ENCODE measurements at places on chromosomes 6 and 20.
A peak's percentile ranks its signal among the peaks of the same experiment; 100 is the strongest.

DNA sequence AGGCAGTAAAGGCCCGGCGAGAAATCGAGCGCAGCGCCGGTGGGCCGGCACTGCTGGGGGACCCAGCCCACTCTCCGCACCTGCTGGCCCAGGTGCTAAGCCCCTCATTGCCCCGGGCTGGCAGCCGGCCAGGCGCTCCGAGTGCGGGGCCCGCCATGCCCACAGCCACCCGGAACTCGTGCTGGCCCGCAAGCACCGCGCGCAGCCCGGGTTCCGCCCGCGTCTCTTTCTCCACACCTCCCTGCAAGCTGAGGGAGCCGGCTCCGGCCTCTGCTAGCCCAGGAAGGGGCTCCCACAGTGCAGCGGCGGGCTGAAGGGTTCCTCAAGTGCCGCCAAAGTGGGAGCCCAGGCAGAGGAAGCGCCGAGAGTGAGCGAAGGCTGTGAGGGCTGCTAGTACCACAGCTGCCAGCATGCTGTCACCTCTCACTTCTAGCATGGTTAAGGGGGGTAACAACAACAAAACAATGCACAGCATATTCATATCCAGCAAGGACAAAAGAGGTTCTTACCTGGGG, 11.3 kb upstream of the GMPR start:
- peak; percentile 47 for DNase-seq

- DNase-seq = no peak
These were observed 42.5 kb upstream of the NKX2-2 start for GRCh38 chr20:21556398-21556797.

DNA sequence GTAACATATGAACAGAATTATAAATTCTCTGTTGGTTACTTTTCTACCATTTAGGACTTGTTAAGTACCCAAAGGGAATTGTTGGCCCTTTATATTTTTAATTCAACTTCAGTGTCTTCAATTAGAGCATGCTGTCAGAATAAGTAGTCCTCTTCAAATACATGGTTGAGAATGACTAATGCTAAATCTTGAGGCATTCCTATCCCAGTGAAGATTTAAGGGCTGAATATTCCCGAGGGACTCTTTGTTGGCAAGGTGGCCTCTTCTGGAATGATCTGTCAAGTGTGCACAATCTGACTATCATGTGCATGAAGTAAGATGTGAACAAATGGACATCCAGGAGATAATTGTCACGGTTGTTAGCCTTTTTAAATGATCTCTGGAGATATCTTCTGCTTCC, 421.7 kb downstream of the BMP2 start:
- DNase-seq = peak; percentile 18

- no peak for DNase-seq
These were observed 326.5 kb upstream of the RUNX2 start for GRCh38 chr6:45001663-45002062.

DNA sequence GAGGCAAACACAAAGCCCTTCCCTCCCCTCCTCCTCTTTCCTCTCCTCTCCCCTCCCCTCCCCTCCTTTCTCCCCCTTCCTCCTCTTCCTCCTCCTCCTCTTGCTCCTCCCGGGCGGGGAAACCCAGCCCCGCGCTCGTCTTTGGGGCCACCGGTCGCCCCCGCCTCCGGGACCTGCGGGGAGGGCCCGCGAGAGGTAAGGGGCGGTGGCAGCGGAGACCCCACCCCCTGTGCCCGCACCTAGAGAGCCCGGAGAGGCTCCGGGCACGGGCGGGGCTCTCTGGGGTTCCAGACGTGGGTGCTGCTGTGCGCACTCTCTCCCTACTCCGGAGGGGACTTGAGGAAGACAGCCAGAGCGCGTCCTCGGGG, at the start of gene RIN2:
RIN2 (plus strand) TSS at position 126 of the 368 bp plus-strand sequence. CDS start 131,344 bp downstream, outside the sequence.
- no peak for DNase-seq

- no peak for DNase-seq
These were observed 91.6 kb upstream of the DST start for GRCh38 chr6:56734335-56734734.

GRCh38 chr20:54456423-54456822, 19.0 kb upstream of the DOK5 start:
- peak; percentile 63 for DNase-seq

DNA sequence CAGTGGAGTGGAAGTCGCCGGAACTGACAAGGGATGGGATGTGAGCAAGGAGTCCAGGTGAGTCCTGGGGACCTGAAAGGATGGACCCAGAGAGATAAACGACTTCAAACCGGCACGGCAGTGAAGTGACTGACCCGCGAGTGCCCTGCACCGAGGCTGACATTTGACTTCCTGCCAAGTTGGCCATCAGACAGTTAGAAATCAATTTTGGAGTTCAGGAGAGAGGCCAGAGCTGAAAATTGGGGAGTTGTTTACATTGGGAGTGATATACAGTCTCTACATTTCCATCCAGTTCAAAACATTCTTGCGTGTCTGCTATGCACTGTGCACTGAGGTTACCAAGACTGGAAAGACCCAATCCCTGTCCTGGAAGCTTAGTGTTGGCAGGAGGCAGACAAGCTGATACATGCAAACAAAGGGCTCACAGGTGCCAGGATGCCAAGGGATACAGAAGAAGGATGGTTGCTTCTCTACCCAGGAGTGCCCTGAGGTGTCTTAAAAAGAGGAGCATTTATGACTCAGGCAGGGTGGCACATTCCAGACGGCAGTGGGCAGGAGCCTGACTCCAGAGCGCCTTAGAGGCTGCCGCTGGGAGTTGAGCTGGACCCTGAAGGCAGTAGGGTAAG, 186.6 kb downstream of the MTHFD1L start:
- DNase-seq = no peak

DNA sequence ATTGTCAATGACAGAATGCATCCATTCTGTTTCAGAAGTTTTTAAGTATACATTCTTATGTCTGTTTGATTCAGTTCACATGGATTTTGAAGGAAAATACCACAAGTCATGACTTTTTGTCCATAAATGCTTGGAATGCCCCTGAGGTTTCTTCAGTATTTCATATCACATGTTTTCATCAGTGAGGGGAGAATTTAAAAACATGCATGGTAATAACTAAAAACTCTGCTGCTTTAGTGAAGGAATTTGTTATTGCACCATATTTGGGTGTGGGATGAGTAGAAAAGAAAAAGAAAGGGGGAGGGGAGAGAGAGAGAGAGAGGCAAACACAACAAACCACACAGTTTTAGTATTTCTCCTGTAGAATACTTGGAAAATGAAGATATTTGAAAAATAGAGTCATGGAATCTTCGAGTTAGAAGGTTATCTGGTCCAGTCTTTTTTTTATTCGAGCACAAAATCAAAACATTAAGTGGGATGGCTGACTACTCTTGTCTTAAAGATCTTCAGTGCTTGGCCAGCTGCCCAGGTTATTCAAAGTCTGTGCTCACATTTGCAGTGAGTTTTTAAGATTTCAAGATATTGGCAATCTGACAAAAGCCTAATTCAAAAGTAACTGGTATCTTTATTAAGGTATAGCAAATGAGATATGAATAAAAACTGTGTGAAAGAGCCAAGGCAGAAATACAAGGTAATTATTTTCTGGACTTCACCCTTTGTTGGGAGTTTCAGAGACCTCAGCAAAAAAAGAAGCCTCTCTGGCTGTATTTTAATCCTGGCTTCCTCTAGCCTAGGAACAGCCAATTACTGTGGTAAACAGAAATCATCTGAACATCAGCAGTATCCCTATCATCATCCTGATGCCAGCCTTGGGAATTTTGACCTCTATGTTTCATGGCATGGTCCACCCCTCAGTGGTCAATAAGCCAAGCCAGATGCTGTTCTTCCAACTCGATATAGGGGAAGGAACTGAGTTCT, 687.9 kb upstream of the CITED2 start:
- DNase-seq = peak; percentile 28

GRCh38 chr20:25468126-25469075, 60.9 kb downstream of the GINS1 start:
- no peak for DNase-seq

GRCh38 chr20:59117526-59117925, 46.1 kb upstream of the ZNF831 start:
- no peak for DNase-seq

- peak; percentile 80 for DNase-seq
These were observed 1.9 kb upstream of the TJAP1 start for GRCh38 chr6:43475516-43475915.

- DNase-seq = no peak
These were observed 368.0 kb downstream of the TBC1D32 start for GRCh38 chr6:120966321-120966720.

GRCh38 chr6:162999575-163000285, 272.0 kb downstream of the PACRG start:
- DNase-seq = no peak

GRCh38 chr6:16737925-16738324, 23.3 kb downstream of the ATXN1 start:
- DNase-seq = no peak

DNA sequence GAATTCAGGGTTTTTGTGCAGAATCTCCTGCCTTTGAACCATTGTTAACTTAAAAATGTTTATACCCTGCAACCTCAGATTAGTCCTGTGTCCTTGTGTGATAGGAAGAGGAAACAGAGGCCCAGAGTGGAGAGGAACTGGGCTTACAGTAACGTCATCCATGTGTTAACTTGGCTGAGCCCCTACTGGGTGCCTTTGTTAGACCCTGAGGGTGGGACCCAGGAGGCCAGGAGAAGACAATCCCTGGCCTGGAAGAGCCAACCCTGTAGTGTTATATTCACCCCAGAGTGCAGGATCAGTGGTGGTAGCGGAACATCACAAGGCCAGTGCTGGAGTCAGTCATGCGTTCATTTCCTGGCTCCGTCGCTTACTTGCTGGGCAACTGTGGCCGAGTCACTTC, 10.6 kb downstream of the MYLK2 start:
- DNase-seq = no peak
